NCI-H1436 (cell line): ENCODE measurements at places on chromosomes 7 and 10.

GRCh38 chr7:128221929-128222403, 19.1 kb upstream of the LEP start:
- no peak for DNase-seq

DNA sequence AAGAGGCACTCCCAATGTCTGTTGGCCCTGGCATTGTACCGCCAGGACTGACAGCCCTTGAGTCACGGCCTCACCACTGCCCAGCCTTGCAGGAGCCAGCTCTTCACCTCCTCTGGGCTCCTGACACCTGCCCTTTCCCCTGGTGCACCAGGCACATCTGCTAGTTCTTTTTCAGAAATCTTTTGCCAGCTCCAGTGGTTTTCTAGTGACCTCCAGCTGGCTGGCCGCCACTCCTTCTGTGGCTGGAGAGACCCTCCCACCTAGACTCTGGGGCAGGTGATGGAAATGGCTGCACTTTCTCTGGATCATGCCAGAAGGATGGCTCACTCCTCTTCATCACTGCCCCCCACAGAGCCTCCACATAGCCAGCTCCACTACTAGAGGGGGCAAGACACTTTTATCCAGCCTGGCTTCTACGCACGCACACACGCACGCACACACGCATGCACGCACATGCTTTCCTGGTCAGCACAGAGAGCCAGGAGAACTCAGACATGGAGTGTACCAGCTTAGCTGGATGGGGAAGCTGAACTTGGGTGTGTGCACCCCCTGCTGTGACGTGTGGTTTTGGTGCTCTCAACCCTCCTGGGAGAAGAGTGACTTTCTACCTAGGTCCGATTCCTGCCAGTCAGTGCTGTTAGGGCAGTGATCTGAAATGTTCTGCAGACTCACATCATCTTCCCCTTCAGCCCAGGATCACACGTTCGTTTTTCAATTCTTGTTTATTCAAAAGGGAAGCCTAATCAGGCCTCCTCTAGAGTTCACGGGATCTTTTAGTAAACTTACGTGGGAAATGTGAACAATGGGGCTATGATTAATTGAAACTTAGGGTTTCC, 222.0 kb downstream of the PRPF18 start:
- no peak for DNase-seq

- DNase-seq = no peak
Observed at GRCh38 chr7:2072042-2072441, 160.7 kb downstream of the MAD1L1 start.

DNA sequence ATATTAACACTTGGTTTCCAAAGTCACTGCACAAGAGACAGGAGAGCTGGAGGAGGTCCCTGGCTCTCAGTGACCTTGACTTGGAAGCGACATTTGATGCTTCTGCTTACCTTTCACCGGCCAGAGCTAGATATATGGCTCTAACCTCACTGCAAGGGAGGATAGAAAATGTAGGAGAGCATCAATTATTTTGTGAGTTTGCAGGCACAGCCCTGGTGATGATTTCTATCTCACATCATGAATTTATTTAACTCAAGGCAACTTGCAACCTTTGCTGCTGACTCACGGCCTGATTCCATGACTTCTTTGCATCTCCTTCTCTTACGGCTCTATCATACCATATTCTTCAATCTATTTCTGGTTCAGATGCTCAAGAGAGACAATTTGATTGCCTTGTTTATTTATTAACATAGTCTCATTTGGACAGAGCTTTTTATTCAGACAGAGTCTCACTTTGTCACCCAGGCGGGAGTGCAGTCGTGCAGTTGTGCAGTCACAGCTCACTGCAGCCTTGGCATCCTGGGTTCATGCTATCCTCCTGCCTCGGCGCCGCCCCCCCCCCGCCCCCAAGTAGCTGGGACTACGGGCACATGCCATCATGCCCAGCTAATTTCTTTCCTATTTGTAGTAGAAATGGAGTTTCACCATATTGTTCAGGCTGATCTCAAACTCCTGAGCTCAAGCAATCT, 196.0 kb downstream of the REEP3 start:
- DNase-seq = no peak

DNA sequence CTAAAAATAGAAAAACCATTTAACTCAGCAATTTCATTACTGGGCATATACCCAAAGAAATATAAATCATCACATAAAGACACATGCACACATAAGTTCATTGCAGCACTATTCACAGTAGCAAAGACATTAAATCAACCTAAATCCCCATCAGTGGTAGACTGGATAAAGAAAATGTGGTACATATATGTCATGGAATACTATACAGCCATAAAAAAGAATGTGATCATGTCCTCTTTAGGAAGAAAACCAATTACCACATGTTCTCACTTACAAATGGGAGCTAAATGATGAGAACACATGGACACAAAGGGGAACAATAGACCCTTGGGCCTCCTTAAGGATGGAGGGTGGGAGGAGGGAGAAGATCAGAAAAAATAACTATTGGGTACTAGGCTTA, 36.0 kb upstream of the ACBD5 start:
- no peak for DNase-seq

DNA sequence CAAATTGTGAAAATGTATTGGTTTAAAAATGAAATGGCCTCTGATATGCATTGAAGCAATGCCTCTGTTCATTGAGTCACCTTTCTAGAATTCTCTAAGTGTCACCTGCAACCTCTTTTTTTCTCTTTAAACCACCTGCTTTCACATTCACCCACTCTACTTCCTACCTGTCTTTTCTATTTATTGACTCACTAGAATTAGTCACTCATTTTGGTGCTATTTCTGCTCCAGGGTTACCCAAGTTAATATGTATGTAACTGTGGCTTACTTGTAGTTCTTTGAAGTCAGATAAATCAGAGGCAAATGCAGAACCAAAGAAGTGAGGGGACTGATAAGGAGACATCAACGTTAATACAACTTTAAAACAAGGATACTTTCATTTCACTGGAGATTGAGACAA, 674.7 kb downstream of the CCSER2 start:
- no peak for DNase-seq

- no peak for DNase-seq
Observed at GRCh38 chr7:3042861-3043489, 692 bp downstream of the CARD11 start.

- DNase-seq = no peak
Observed at GRCh38 chr7:102985176-102985783, 72.5 kb downstream of the LRRC17 start.

- DNase-seq = no peak
Observed at GRCh38 chr7:123498601-123499000, 35.8 kb downstream of the IQUB start.

GRCh38 chr10:69359148-69359547, 57.6 kb downstream of the TACR2 start:
- DNase-seq = no peak

DNA sequence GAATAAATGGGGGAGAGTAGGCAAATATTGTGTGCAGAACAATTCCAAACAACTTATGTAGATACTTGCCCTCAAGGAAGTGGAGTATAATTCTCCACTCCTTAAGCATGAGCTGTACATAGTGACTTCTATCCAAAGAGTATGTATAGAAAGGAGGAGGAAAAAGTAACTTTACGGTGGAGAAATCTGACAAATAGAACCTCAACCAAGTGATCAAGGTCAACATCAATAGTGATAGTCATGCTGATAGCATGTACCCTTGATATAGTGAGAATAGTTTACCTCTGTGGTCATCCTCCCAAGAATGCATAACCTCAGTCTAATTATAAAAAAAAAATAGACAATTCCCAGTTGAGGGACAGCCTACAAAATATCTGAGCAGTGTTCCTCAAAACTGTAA, 89.1 kb upstream of the NANOS1 start:
- DNase-seq = no peak
